ENCODE measurements at places on chromosomes 12 and 14. TPM values are rescaled to one million over a fixed set of nuclear protein-coding genes. Genes with fewer than 3 reads are reported as not detected.

The LMO3 gene
- 8.9 TPM for total RNA-seq

The INSM2 gene
- not detected for total RNA-seq

The IRAK3 gene
- 14.6 TPM for total RNA-seq

The ESRRB gene
- 0.59 TPM for total RNA-seq

The KRT81 gene
- total RNA-seq, result 27.8 TPM

The AHNAK2 gene
- total RNA-seq, result 52.0 TPM

The STYK1 gene
- total RNA-seq, result 0.39 TPM
